Fibroblast of skin of scalp (primary cell): ENCODE measurements at places on chromosomes 1 and 21.

DNA sequence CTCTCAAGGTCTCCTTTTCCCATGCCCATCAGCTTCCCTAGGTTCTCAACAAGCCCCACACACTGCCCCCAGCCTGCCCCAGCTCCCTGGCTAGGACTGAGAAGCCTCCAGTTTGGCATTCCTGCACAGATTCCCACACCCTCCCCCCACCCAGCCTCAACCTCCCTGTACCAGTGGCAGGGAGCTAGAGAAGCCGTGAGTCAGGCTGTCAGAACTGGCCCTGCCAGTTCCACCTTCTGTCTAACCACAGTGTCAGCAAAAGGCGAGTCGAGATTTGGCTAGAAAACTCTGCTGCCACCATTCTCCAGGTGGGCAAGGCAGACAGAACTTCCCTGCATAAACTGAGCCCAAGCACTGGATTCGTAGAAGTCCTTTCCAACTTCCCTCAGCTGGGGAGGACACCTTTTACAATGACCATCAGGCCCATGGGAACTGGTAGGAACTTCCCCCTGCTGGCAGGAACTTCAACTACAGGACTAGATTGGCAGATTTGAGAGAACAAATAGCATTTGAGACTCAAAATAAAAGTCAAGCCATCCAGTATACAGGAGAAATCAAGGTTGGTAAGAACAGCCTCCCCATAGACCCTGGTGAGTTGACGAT lies 31.0 kb downstream of the TNNT2 start:
- DNase-seq: peak; percentile 63

- peak; percentile 73 for DNase-seq
Measured at GRCh38 chr1:230858918-230859729, 9.2 kb downstream of the C1orf198 start.

DNA sequence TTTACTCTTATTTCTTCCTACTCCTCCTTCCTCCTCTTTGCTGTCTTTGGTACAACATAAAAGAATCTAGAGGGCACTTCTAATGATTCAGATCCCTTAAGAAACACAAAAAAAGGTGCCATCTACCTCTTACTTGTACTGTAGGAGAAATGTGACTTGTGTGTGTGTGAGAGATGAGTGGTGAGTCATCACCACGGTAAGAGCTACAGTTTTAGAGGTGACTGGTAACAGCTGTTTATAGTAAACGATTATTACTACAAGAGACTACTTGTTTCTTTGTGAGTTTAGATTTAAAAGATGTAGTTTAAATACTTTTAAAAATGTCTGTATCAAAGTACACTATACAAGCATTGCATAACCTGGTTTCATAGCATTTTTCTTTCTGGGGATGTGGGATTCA lies 40.4 kb downstream of the SLC35D1 start:
- no peak for DNase-seq

GRCh38 chr1:105005594-105006195 lies 1256.0 kb downstream of the AMY1C start:
- no peak for DNase-seq

- no peak for DNase-seq
Measured at GRCh38 chr1:53187401-53187800, 9.2 kb upstream of the CPT2 start.

DNA sequence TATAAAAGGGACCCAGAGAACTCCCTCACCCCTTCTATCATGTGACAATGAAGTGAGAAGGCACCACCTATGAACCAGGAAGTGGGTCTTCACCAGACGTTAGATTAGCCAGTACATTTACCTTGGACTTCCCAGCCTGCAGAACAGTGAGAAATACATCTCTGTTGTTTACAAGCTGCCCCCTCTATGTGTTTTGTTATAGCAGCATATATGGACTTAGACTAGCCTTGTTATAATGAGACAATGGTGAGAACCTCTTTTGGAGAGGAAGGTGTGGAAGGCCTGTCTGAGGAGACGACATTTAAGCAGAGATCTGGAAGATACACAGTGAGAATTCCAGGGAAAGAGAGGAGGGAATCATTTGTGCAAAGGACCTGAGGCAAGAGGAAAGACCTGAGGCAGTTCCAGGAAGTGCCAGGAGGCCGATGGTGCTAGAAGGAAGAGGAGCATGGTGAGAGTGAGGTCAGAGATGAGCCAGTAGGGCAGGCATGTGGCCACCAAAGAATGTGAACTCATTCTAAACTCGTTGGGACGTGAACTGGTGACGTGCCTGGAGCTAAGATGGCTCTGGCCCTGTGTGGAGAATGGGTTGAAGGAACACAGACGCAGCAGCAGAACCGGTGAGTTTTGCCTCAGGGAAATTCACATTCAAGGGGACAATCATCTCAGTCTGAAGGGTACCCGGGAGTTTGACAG lies 98.9 kb upstream of the IRF2BP2 start:
- no peak for DNase-seq

GRCh38 chr1:6445062-6445763 lies 20.6 kb downstream of the ESPN start:
- DNase-seq: no peak

DNA sequence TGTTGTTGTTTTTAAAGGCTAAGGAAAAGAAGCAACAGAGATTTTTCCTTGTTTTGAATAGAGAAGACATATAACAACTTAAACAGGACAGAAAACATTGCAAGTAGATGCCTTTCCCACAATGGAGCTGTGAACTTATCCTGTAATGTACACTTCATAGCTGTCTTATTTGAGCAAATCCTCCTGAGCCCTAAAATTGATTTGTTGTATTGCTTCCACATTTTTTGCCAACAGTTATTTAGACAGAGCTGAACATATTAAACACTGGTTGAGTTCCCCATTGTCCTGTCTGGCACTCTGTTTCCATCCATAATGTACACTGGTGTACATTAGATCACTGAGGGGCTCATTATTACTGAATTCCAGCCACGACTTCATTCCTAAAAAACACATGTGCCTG lies 32.2 kb downstream of the CACHD1 start:
- no peak for DNase-seq

GRCh38 chr1:248114890-248115289 lies 19.9 kb downstream of the OR2L13 start:
- no peak for DNase-seq

DNA sequence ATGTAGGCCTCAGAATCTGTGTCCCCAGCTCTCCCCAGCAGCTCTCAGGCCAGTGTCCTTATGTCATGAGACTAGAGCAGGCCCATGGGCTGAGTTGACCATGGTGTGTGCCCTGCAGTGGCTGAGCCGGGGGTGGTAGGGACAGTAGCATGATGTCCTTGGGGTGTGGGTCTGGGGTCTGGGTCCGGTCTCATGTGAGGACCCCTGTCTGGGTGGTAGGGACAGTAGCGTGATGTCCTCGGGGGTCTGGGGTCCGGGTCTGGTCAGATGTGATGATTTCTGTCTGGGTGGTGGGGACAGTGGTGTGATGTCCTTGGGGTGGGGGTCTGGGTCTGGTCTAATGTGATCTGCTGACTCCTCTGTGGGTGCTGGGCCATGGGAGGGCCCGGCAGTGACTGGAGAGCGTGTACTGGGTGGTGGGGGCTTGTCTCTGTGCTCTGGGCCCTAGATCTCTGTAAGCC lies 64.5 kb downstream of the OBSCN start:
- DNase-seq: no peak

DNA sequence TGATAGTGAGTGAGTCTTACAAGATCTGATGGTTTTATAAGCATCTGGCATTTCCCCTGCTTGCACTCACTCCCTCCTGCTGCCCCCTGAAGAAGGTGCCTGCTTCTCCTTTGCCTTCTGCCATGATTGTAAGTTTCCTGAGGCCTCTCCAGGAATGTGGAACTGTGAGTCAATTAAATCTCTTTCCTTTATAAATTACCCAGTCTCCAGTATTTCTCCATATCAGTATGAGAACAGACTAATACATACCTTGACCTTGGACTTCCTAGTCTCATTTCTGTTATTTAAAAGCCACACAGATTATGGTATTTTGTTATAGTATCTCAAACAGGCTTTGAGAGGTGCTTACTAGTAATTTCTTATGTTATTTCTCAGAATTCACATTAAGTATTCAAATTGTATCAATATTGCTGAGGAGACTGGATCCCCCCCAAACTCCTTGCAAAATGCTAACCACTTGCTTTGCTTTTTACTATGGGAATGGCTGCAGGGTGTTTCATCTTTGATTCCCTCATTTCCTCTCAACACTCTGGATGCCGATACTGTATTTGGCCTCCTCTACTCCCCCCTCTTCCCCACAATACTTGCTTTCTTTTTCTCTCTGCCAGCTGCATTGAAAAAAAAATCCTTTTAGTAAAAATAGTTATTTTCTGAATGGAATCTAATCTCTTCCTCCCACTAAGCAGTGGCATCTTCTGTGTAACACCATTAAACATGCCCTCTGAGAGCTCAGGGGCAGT lies 96.9 kb upstream of the WLS start:
- DNase-seq: no peak

DNA sequence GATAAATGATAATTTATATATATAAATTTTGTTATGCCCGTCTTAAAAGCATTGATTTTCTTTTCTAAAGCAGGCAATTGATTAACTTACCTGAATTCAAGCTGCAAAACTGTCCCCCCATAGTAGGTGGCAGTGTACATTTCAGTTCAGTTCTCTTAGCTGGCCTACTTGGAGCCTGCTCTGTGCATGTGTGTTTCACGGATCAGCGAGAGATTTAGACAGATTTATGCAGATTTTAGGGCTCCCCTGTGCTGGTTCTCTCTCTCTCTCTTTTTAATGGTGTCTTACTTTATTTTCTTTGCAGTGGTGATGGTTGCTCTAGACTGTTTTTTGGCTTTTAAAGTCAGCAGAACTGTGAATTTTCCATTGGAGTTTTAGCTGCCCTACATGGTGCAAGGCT lies 30.7 kb downstream of the CLIC4 start:
- DNase-seq: no peak

GRCh38 chr1:156813750-156814570 lies 2.7 kb downstream of the SH2D2A start:
- peak; percentile 53 for DNase-seq

DNA sequence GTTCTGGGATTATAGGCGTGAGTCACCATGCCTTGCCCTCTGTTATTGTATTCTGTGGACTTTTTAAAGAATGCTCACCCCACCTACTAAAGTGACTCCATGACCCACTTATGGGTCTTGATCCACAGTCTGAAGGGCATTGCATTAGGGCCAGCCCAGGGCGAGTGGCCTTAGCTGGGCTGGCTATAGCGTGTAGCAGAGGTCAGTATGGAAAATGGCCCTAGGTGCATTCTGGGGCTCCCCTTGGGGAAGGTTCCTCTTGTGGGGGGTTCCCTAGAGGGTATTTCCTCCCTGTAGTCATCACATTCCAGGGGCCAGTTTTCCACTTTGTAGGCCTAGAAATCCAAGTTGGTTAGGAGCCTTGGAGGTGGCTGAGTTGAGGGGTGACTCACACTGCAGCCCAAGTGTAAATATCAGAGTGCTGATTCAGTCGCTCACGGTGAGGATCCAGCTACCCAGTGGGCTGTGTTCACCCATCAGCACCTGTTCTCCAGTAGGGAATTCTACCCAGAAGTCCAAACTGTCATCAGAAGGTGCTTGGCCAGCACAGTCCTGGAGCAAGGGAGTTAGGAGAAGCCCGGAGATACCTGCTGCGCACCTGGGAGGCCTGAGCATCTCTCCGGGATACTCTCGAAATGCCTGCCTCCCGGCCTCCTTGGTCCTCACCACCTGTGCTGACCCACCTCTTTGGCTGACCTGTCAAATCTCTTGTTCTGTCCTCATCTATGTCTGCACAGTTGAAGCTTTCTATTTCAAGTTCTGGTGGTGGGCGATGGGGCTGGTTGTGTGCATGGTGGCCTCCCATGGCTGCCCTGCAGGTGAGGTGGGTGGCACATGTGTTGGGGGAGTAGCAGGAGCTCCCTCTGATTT lies 52.2 kb downstream of the NENF start:
- peak; percentile 74 for DNase-seq

- DNase-seq: no peak
Measured at GRCh38 chr1:22048351-22049192, 3.9 kb upstream of the CDC42 start.

- DNase-seq: no peak
Measured at GRCh38 chr1:247656221-247656875, 23.2 kb downstream of the OR13G1 start.

DNA sequence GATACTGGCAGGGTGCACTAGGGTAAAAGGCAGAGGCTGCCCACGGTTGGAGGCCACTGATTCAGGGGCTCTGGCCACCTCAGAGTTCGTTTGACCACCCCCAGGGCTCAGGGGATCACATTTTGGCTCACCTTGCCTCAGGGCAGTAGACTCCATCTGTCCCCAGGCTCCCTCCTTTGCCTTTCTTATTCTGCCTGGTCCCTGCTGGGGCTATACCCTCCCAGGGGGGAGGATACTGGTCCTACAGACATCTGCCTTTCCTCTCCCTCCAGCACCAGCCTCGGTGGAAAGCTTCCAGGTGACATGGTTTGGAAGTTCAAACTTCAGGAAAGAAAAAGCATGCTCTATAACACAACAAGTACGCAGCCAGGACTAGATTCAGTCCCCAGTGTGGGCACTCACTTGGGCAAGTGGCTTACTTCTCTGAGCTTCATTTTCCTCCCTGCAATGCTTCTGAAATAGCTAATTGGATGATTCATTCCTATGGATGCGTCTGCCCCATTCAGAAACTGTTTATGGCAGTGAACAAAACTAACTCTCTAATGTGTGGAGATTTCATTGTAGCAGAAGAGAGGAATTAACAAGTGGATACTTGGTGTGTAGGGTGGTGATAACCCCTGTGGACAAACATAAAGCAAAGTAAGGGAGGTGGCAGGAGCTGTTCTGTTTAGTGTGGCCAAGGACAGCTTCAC lies 154.8 kb downstream of the TRABD2B start:
- peak; percentile 45 for DNase-seq

GRCh38 chr1:58585166-58585565 lies 8.1 kb upstream of the TACSTD2 start:
- DNase-seq: no peak

- DNase-seq: peak; percentile 26
Measured at GRCh38 chr1:96698342-96698983, 23.1 kb upstream of the PTBP2 start.

- no peak for DNase-seq
Measured at GRCh38 chr1:16199700-16200099, 12.8 kb downstream of the ARHGEF19 start.

DNA sequence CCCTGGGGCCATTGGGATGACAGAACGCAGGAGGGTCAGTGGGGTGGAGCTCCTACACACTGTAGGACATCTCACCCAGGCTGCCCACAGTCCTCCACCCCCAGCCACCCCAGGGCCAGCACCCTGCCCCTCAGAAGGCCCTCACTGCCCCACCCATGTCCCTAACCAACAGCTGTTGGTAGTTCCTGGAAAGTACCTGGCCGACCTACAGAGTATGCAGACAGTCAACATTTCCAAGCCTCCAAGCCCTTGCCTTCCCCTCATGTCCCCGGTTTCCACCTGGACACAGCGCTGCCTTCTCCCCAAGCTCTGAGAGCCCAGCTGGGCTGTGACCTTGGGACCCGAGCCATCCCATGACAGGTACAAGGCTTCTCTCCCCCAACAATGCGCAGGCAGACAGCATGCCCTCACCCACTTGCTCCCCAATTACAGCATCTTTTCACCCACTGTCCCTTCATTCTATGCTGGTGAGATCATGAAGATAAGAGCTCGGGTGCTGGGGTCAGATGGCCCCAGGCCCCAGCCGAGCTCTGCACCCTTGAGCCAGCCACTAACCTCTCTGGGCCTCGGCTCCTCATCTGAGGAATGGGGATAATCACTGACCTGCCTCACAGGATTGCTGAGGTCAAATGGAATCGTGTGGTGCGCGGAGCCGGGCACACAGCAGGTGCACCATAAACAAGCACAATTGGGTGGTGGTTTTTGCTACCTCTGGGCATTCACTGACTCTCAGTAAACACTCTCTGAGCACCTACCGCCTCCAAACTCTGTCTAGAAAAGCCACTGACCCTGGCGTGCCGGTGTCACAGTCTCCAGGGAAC lies 11.2 kb downstream of the LAPTM5 start:
- DNase-seq: no peak
